NCI-H187 treated with DMSO at 0.1 percent for 48 hours (cell line): ENCODE measurements at places on chromosomes 7 and 10.
A peak's percentile ranks its signal among the peaks of the same experiment; 100 is the strongest.

DNA sequence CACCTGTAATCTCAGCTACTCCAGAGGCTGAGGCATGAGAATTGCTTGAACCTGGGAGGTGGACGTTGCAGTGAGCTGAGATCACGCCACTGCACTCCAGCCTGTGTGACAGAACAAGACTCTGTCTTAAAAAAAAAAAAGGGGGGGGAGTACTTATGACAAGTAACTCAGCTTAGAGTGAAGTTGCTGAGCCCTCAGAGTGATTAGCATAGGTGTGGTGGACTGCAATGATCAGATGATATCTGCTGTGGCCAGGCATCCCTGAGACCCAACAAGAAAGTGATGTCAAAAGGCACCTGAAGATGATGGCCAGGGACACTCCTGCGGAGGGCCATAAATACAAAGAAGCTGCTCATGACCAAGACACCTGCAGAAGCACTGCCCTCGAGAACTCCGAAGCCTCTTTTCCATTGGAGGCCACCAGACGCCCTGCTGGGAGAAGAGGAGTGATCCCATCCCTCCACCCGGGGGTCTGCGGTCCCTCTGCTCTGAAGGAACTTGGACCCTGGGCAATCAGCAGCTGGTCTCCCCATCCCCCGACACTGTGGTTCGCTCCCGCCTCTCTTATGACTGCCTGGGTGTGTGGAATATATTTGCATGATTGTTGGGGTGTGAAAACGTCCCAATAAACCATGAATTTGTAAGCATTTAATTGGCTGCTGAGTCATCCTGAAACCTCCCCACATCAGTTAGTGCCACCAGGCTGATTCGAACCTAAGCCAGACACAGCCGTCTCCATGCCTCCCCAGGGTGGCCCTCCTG, 46.0 kb downstream of the RASGEF1A start:
- DNase-seq = no peak

DNA sequence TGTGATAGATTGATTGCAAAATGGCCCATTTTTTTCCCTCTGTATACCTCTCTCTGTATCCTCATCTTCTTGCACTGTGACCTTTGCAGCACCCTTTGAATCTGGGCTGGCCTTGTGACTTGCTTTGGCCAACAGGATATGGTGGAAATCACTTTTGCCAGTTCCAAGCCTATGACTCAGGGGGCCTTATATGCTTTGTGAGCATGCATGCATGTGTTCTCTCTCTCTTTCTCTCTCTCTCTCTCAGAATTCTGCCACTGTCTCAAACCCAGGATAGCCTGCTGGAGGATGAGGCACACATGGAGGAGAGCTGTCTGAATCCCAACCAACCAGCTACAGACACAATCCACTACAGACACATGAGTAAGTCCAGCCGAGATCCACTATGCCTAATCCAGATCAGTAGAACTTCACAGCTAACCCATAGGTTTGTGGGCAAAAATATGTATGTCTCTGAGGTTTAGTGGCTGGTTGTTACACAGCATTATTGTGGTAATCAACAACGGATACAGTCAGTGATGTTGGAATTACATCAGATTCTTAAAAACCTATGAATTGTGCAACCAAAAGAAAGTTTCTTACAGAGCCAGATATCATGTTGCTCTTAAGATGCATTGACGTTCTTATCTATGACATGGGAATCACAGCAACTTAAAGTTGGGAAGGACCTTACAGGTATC, 41.8 kb upstream of the ABCB4 start:
- DNase-seq = no peak

- DNase-seq = no peak
Measured at GRCh38 chr10:97499561-97500296, 1.0 kb downstream of the UBTD1 start.

- no peak for DNase-seq
Measured at GRCh38 chr7:131961054-131961680, 404.7 kb upstream of the PODXL start.

DNA sequence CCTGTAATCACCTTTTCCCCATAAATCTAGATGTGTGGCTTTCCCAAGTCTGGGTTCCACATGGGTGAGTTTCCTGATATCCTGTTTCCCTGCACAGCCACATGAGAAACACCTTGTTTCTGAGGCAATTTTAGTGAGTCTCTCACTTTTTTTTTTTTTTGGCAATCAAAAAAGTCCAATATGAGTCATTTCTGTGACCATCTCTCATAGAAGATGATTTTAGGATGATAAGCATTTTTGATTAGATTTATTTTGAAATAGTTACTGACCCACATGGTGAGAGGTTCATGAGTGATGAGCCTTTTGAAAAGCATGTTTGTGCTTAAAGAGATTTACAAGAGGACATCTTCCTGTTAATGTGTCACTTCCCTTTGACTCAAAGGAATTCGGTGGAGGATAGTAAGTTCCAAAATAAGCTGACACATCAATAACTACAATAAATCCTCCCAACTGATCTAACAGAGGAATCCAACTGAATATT, 464.0 kb downstream of the INHBA start:
- DNase-seq = no peak

DNA sequence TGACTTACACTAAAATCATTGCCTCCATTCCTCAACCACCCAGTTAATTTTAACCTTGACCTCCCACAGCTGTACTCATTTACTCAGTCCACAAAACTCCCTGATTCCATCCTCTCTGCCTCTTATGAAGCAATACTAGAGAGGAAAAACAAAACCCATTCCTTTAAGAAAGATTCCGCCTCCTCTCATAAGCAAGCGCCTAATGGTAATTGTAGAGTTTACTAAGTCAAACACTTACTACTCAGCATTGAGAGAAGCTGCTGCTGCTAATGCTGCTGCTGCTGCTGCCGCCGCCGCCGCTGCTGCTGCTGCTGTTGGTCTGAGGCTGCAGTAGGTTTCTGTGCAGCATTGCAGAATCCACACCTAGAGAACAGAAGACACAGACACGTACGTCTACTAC, 2.1 kb upstream of the ADD3 start:
- no peak for DNase-seq

GRCh38 chr7:73738220-73738611, 386 bp downstream of the ABHD11 start:
- DNase-seq = peak; percentile 33

- no peak for DNase-seq
Measured at GRCh38 chr7:86978808-86979506, 80.5 kb downstream of the ELAPOR2 start.

DNA sequence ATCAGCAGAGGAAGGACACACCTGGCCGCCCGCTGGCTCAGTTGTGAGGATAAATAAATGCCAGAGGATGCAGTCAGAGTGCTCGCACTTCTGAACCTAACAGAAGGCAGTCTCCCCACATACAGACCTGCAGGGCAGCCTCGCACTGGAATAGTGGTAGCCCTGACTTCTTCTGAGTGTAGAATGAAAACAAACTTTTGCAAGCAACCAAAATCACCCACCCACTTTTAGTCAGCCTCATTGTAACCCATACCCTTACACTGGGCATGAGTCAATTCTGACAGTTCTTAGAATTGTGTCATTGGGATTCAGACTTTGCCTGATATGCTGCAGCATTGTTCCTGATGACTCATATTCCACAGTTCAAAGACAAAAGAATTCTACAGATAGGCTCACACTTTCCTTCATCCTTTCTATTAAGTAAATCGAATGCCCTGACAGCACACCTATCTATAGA, 167.0 kb upstream of the CDK1 start:
- DNase-seq = no peak

DNA sequence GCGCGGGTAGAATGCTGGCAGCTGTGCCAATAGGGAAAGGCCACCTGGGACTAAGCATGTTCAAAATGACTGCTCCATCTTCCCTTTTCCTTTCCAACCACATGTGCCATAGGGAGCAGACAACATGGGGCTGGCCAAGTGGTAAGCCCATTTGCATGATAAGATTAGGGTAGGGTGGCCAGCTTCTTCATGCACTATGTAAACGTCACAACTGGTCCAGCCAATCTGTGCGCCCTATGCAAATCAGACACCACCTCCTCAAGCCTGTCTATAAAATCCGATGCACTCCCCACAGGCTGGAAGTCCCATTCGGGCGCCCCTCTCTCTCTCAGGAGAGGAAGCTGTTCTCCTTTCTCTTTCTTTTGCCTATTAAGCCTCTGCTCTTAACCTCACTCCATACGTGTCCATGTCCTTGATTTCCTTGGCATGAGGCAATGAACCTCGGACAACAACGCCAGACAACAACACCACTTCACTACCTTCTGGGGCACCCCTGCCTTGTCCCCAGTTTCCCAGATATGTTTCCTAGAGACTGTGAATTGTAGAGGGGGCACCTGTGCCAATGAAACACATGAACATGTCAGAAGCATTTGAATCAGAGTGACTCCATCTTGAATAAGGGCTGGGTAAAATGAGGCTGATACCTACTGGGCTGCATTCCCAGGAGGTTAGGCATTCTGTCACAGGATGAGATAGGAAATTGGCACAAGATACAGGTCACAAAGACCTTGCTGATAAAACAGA, 19.1 kb upstream of the EXOC6 start:
- no peak for DNase-seq

GRCh38 chr10:121303287-121303890, 294.9 kb downstream of the FGFR2 start:
- no peak for DNase-seq

DNA sequence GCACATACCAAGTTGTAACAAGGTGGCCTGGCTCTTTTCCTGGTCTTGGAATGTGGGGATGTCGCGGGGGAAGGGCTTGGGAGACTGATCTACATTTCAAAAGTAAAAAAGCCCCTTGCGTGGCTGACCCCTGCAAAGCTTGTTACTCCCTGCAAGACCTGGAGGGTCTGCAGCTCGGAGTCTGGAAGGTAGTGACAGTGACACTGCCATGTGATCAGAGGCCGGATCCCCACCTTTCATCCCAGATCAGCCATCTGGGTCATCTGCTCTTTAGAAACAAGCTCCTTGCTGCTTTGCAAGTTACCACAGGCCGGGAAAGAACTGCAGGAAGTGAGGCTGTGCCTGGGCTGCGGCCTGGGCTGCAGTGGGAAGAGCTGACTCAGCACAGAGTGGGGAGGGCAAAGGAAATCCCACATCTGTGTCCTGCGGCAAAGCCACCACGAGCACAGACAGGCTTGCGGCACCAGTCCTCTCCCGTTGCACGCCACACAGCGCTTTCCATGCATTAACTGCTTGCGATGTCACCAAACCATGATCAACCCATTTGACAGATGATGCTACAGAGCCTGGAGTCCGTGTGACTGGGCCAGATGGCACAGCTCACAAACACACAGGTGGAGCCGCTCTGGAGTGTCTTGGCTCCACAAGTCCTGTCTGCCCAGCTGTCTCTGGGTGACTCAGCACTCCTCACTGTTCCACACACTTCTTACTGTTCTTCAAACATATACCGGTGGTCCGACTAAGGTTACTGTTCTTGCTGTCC, 97.7 kb downstream of the SH3PXD2A start:
- DNase-seq = no peak

GRCh38 chr7:128352153-128352537, 8.4 kb upstream of the RBM28 start:
- no peak for DNase-seq

DNA sequence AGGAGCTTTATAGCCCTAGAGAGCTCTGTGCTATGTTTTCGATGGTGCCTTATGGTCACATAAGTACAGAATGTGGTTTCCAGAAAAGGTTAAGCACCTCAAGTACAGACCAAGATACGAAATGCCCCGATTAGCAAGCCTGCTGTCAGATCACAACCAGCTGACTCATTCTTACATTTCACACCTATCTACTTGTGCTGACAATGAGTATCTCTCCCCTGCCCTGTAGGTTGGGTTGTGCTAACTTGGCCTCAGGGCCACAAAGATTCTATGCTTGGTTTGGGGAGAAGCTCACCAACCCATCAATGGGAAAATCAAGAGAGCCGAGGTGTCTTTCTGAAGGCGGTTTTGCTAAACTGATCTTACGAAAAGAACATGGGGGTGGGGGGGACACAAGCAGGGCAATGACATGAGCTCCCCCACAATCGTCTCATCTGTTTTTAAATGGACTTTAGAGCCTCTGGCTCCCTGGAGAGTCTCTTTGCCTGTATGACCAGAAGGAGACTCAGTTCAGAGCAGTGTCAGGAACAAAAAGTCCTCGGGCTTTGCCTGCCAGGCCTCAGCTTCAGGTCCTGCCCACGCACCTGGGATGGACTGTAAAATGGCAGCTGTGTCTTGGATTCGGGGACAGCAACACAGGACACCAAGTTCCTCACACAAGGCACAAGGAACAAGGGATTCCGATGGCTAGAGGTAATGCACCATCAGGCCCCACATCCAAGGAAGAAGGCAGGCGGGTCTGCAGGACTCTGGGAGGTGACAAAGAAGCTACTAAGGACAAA, 55.1 kb downstream of the FAM53B start:
- DNase-seq = no peak

DNA sequence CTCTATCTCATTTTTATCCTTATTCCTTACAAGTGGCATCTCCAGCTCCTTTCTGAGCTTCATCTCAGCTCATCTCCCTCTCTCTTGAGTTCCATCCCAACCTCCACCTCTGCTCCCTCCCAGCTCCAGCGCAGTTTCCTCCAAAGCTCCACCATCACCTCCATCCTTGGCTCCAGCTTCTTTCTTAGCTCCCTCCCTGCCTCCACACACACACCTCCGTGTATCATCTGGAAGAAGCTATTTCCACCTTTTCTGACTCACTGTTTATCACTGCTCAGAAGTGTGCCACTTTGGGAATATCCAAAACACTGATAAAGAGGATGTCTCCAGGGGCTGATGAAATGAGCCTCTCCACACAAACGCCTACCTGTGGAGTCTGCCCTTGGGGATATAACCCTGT, 481.4 kb downstream of the PTPRN2 start:
- DNase-seq = no peak

DNA sequence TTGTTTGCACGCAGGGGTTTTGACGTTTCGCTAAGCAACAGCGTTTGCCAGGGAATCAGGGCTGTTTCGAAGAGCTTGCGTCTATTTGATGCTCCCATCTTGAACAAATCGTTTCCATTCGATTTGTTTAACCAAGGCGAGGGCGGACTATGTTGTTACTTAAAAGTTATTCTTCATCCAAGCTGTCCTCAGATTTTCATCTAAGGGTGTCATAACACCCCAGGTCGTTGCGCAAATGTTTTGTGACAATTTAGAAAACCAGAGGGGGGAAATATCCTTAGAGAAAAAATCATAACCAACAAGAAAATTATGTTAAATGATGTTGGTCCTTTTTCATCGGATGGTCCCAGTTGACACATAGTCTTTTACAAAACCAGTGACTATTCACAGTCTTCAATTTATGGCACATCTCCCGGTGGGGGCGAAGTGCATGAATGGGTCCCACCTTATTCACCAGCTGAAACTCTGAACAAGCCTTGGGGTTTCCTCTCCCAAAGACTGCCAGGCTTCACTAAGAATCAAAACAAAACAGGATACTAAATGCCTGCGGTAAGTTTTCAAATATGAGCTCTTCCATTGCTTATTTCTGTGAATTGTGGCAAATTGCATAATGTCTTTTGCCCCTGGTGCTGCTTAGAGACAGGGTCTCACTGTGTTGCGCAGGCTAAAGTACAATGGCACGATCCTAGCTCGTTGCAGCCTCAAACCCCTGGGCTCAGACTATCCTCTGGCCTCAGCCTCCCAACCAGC, 109.9 kb downstream of the REEP3 start:
- no peak for DNase-seq

GRCh38 chr7:22934473-22935065, 79.4 kb downstream of the HYCC1 start:
- DNase-seq = no peak

GRCh38 chr10:47077941-47078340, 166.7 kb downstream of the PTPN20 start:
- DNase-seq = no peak

- DNase-seq = no peak
Measured at GRCh38 chr7:76054123-76055120, 6.5 kb downstream of the MDH2 start.

- no peak for DNase-seq
Measured at GRCh38 chr10:131857156-131858117, 43.4 kb upstream of the PPP2R2D start.
